ENCODE measurements at places on chromosomes 16 and 17.

- DNase-seq, result no peak
These were observed 30.8 kb upstream of the DHX40 start for GRCh38 chr17:59534583-59534982.

GRCh38 chr17:5000237-5000639, 2.5 kb downstream of the KIF1C start:
- no peak for DNase-seq

- DNase-seq, result no peak
These were observed 25.2 kb downstream of the ZDHHC7 start for GRCh38 chr16:84986102-84986501.

DNA sequence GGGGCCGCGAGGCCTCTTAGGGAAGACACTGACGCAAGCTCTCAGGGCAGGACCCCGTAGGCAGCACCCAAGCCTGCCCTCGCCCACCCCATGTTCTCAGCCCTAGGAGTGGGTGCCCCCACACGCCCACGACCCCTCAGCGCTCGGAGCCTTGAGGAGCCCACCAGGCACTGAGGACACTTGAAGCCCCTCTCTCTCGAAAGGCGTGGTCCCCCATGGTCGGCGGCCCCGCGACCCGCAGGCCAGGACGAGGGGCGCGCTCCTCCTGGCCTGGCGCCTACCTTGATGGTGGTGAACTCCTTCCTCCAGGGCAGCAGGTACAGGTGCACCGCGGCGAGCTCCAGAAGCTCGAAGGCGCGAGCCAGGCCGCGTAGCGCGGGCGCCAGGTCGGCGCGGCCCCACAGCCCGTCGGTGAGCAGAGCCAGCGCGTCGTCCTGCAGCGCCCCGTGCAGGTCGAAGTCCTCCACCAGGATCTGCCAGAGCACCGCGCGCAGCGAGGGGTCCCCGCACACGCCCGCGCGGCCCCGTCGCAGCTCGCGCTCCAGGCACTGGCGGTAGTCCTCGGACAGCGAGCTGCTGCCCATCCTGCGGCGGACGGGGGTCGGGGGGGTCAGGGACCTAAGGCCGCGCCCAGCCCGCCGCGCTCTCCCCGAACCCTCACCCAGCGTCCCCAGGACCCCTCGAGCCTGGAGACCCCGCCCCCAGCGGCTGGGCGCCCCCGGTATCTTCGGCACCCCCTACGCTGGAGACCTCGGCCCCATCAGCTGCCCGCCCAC, 668 bp downstream of the SPATA2L start:
- DNase-seq, result no peak

DNA sequence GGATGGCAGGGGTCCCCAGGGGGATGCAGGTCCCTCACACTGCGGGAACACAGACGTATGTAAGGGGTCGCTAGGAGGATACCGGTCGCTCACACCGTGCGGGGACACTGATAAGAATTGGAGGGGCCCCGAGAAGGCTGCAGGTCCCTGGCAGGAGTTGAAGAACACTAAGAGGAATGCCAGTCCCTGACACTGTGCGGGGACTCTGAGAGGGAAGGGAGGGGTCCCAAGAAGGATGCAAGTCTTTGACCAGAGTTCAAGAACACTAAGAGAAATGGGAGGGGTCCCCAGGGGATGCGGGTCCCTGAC, 510 bp downstream of the ERCC4 start:
- no peak for DNase-seq

All from vagina (tissue), 2 donors.